ENCODE measurements at places on chromosomes 6 and 20.

- DNase-seq: no peak
These were observed 201.4 kb downstream of the TMEM242 start for GRCh38 chr6:157121897-157122296.

DNA sequence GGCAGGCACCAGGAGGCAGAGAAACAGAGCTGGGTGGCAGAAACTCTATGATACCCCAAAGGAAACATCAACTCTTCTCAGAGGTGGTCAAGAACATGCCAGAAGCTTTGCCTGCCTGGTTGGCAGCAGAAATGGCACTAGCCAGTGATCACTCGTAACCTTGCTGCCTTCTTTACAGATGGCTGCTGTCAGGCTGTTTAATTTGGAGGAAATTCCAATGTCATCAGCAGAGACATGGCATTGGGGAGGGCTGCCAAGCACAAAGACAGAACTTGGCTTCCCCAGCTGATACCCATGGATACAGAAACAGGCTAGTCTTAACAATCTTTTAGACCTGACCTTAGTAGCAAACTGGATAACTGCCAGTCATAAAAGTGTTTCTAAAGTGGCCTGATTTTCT, 153.6 kb downstream of the GMPR start:
- no peak for DNase-seq

- no peak for DNase-seq
These were observed 341.5 kb downstream of the TFAP2A start for GRCh38 chr6:10073341-10073740.

- no peak for DNase-seq
These were observed 51.7 kb downstream of the DTD1 start for GRCh38 chr20:18639501-18639979.

DNA sequence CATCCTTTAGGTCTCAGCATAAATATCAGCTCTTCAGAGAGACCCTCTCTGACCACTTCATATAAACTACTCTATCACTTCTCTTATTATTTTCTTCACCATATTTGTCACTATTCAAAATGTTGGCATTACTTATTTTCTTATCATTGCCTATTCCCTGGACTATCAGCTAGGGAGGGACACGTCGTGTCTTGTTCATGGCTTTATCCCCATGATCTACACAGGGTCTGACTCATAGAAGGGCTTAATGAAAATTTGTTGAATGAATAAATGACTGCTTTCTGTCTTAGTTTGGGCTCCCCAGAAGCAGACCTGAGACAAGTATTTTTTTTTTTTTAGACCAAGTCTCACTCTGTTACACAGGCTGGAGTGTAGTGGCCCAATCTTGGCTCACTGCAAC, 3.0 kb upstream of the CDK5RAP1 start:
- no peak for DNase-seq

DNA sequence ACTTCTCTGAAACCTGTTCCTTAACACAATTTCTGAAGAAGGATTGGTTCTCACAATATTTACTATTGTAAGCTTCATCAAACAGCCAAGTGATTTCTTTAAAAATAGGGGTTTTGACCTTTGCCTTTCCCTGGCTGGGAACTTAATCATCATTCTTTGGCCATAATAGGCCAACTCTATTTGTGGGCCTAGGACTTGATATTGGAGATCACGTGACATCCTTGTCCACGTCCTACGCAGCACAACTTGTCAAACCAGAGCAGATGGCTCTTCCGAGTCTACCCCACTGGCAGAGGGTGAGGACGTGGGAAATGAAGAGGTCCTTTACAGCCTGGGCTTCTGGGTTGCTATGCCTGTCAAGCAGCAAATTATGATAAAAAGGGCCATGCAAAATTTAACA, 1030.6 kb downstream of the KIF16B start:
- DNase-seq: no peak

- DNase-seq: no peak
These were observed 555.0 kb upstream of the ADGRB3 start for GRCh38 chr6:68080074-68080473.

- DNase-seq: no peak
These were observed 653.6 kb upstream of the FLRT3 start for GRCh38 chr20:14991023-14991422.

DNA sequence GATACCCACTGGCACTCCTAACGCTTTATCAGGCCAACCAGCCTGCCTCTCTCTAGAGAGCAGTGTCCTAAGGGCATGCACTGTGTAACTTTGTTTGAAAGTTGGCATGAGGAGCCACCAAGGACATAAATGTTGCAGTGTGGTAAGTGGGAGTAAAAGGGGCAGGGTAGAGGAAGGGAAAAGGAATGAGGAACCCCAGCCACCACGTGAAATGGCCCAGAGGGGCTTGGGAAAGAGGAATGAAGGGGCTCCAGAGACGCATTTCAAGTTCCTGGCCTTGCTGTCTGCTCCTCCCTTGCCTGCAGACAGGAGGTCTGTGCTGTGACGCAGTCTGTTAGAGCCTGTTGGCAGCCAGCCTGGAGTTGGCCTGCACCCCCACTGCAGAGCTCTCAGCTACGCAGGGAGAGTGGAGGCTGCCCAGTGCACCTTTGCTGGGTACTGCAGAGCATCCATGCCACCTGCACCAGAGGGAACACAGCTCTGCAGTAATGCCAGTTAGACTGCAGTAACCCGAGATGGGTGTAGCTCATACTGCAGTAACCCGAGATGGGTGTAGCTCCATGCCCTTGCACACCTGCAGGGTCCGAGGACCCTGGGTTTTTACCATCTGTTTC, 86.8 kb upstream of the SNAP25 start:
- peak; percentile 4 for DNase-seq

- DNase-seq: no peak
These were observed 2.9 kb upstream of the CHRNA4 start for GRCh38 chr20:63363981-63364561.

GRCh38 chr6:43113431-43114260, 37.5 kb downstream of the PTK7 start:
- DNase-seq: peak; percentile 44

DNA sequence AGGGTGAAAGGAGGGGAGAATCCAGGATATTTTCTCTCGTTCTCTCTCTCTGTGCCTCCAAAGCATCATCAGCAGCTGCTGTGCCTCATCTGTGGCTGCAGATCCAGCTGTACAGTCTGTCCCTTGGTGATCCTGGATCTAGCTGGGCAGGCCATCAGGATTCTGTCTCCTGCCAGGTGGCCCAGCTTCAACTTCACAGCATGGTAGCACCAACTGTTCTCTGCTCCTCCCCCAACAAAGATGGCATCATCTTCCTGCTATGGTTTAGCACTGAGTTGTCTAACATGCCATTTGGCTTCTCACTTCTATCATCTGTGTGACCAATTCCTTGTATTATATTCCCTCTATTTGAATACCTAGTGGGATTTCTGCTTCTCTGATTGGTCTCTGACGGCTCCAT, 28.6 kb upstream of the ARFGEF2 start:
- DNase-seq: no peak

DNA sequence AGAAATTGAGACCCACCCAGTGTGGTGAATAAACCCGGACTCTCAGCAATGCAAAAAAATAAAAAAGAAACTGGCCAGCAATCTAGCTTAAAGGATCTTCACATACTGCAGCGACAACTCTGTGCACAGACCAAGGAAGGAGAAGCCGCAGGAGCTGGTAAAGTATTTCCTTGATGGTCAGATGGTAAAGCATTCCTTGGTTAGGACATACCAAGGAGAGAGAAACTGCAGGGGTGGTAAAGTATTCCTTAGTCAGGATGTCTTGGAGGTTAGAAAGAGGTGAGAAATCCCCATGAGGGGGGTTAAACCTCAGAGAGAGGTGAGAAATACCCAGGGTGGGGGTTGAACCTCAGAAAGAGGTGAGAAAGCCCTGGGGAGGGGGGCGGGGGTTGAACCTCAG, 86.8 kb downstream of the PLG start:
- no peak for DNase-seq

- DNase-seq: no peak
These were observed 2.3 kb upstream of the ID4 start for GRCh38 chr6:19834858-19835257.

GRCh38 chr6:15414235-15414612, 168.4 kb downstream of the JARID2 start:
- DNase-seq: no peak

- DNase-seq: no peak
These were observed 2.3 kb downstream of the TGM3 start for GRCh38 chr20:2298116-2298515.

DNA sequence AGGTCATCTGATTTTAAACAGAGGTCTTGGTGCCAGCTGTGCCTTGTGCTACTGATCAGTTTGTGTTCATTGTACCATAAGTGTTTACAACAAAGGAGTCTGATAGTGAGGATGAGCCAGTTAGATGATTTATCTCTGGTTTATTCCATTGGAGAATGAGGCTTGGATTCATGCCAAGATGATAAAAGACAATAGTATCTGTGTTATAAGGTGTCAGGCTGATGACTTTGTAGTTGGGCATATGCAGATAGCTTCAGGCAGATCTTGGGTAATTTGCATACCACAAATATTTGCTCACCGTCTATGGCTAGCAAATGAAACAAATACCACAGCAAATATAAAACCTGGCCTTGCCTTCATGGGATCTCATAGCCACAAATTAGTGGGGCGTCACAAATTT, 43.3 kb upstream of the PHACTR2 start:
- no peak for DNase-seq

DNA sequence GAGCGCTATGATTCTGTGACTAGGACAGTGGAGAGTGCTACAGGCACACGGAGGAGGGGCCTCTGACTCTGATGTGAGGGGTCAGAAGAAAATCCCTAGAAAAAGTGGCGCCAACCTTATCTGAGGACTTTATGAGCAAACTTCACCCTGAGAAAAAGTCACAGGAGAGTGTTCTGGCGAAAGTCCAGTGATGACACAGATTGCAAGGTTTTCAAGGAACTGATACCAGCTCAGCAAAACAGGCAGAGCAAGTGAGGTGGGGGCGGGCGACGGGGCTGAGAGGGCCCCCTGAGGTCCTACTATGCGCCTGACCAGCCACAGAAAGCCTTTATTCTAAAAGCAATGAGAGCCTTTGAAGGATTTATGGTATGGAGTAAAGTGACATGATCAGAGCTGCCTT, 73.3 kb downstream of the SLC22A23 start:
- DNase-seq: no peak

GRCh38 chr6:27642744-27643456, 170.0 kb upstream of the ZNF184 start:
- no peak for DNase-seq

DNA sequence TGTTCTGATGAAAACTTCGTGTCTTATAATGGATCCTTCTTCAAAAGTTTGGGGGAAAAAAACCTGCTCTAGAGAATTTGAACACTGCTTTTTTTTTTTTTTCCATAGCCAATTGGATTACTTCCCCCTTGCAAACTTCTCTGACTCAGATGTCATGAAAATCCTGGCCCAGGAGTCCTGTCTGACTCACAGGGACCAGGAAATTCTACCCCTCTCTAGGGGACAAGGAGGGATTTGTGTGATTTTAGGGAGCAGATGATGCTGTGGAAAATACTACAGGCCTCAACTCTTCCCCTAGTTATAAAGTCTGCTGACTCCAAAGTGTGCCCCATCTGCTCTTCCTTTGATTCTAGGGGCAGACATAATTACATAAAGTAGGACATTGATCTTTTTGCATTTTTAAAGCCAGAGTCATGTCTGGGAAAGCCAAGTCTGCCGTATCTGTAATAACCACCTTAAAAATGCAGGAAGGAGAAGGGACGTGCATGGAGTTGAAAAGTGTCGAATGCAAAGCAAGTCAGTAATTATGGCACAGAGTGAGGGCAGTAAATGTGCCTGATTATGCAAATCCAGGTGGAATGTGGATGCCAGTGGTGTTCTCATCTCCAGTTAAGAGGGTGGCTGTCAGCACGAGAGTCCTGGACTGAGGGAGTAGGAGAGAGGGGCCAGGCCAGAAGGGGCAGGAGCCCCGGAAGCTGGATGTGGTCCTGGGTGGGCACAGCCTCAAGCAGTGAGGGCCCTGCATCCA, 144.3 kb upstream of the SULF2 start:
- DNase-seq: no peak

GRCh38 chr20:48594533-48594932, 233.3 kb downstream of the PREX1 start:
- no peak for DNase-seq

- no peak for DNase-seq
These were observed 30.8 kb upstream of the COL21A1 start for GRCh38 chr6:56278171-56278591.

DNA sequence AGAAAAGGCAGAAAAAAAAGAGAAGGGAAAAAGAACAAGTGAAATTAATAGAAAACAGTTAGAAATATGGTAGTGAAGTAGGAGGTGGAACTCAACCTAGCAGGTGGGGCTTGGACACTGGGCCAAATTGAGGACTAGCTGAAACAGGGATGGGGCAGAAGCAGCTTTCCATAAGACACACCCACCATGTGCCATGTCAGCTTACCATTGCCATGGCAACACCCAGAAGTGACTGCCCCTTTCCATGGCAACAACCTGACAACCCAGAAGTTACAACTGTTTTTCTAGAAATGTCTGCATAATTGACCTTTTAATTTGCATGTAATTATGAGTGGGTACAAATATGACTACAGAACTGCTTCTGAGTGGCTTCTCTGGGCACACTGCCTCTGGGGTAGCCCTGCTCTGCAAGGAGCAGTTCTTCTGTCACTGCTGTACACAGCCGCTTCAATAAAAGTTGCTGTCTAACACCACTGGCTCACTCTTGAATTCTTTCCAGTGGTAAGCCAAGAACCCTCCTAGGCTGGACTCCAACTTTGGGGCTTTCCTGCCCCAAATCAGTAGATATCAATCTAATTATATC, 35.9 kb upstream of the SLC24A3 start:
- no peak for DNase-seq

DNA sequence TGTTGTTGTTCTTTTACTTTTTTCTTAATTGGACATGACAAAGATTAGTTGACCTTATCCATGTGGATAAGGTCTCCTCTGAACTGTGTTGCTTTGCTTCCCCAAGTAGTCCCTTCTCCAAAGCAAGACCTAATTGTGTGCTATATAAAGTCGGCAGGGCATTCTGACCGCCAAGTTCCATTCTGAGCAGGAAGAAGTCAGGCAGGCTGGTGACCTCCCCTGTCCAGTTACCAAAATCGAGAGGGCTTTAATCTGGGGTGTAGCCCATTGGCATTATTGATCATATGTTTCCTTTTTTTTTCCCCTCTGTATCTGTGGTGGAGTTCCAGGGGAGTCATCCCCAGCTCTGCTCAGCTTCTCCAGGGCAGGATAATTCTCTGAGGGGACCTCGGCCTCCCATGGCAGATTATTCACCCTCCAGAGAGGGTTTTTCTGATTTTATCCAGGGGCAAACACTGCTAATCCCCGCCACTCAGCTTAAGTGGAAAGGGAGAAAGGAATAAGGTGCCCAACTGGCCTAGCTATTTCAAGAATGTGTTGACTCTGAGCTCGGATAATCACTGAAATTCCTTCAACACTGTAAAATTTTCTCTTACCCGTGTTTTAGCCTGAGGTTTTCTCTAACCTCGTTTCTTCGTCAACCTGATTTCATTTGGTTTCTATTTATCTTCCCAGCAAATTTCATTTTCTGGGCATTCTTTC, 71.8 kb upstream of the L3MBTL3 start:
- no peak for DNase-seq

GRCh38 chr6:39540454-39540853, 184.8 kb downstream of the KIF6 start:
- no peak for DNase-seq
